T-helper 9 cell (primary cell): ENCODE measurements at places on chromosomes 2 and 18.

GRCh38 chr2:119480718-119481142 is 43.6 kb downstream of the SCTR start:
- no peak for DNase-seq

DNA sequence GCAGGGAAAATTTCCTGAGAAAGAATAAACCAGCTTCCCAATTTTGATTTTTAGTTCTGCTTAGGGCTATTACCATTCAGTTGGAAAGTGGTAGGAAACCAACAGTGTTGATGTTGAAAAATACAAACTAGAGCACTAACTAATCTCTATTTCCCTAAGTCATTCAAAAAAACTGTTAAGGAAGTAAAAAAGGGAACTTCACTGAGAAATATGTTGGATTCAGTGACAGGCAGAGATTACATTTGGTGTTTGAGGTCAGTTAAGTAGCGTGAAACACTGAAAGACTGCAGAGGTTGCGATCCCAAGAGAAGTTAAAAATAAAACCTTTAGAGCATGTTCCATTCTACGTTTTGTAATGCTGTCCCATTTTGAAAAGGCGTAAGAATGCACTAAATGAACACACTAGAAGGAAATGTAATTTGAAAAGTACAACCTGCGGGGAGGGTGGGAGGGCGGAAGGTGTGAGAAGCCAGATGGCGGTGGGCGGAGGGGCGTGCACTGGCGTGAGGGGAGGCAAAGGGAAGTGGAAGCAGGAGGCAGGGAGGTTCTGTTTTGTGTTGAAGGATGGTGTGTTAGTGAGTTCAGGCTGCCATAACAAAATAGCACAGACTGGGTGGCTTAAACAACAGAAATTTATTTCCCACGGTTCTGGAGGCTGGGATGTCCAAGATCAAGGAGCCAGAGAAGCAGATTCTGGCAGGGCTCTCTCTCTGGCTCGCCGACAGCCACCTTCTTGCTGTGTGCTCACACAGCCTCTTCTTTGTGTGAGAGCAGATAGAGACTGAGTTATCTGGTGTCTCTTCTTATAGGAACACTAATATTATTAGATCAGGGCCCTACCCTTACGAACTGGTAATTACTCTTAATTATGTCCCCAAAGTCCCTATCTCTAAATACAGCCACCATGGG is 94.3 kb upstream of the KCTD1 start:
- DNase-seq: no peak

DNA sequence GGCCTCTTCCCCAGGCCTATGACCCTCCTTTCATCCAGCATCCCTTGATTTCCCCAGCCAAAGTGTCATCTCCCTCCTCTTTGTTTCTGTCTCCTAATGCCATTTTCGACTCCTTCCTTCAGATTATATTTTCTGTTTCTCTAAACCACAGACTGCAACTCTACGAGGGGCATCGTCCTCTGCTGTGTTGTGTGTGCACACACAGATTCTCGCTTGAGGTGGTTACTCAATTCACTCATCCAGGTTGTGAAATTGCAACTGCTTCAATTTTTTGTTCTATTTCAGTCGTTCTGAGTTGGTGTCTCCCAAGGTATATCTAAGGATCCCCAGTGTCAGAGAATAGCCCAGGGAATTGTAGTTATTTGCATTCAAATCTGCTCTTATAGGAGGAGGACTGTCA is 113.5 kb upstream of the NDUFV2 start:
- DNase-seq: no peak

DNA sequence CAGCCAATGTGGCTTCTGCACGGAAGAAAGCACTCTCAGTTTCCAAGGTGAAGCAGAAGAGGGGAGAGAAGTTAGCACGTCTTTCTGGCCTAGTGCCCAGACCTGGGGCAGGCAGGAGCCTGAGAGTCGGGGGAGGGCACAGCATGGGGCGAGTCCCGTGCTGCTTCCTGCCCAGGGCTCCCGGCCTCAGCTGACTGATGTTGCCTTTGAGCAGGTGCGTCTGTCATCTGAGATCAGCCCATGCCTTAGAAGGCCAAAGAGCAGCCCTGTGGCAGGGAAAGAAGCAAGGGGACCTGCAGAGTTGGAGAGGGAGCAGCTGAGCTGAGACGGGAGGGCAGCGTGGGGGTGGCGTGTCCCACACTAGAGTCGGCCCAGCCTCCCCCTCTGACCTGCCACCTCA is 3.3 kb downstream of the KCNIP3 start:
- DNase-seq: no peak

DNA sequence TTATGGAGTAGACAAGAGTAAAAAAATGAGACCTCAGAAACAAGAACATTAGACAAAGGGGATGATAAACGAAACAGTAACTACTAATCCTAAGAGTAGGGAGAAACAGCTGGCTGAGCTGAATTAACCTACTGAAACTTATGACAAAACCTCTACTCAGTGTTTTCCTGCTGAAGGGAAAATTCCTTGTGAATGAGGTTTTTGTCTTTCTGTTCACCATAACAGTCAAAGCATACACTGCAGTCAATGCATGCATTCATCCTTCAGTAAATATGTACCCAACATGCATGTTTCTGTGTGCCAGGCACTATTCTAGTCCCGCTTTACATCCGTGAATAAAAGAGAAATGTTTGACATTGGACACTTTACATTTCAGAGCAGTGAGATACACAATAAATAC is 805.6 kb upstream of the KLHL29 start:
- no peak for DNase-seq

GRCh38 chr2:233223059-233223894 is 28.2 kb upstream of the ATG16L1 start:
- DNase-seq: no peak

DNA sequence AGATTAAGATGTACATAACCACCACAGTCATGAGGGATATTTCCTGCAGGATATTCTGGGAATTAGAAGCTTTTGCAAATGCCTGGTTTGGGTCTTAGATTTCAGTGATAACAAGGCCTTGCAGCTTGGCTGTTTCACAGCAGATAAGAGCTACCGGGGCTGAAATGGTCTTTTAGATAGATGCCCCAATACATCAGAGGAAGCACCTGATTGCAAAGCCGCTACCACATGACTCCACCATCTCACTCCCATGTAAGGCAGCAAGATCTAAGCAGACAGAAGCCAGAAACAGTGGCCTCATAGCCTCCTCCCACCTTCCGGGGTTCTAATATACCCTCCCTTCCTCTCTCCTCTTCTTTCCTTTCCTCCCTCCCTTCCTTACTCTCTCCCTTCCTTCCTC is 31.1 kb upstream of the EPG5 start:
- DNase-seq: no peak

DNA sequence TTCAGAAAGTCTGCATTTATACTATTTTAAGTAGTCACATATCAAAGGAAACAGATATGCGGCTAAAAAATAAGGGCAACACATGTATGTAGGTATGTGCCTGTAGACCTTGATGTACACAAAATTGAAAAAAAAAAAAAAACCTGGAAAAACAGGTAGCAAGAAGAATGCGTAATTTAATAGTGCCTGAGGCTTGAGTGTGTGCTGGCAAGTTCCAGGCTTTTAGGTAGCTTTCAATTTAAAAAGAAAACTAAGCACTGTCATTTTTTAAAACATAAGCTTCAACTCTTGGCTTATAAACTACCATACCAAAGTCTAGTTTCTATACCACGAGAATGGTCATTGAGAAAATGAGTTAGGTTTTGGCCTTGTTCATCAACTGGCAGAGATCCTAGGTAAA is 72.3 kb downstream of the OTX1 start:
- DNase-seq: no peak

GRCh38 chr2:160433466-160434140 is 60.0 kb downstream of the RBMS1 start:
- no peak for DNase-seq

DNA sequence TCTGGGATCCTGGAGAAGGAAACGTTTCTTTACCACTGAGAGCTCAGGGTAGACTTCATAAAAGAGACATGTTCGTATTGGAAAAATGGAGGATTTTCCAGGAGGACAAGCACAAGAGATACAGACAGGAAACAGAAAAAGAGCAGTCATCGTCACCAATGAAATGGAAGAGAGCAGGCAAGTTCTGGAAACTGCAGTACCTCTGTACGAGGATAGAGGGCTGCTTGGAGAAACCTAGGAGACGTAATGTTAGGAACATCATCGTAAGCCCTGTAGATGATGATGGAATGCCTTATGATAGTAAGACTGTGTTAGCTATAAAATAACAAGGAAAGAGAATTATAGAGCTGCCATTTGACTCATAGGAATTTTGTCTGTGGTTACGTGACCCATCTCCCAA is 121.1 kb upstream of the KLHL14 start:
- no peak for DNase-seq

DNA sequence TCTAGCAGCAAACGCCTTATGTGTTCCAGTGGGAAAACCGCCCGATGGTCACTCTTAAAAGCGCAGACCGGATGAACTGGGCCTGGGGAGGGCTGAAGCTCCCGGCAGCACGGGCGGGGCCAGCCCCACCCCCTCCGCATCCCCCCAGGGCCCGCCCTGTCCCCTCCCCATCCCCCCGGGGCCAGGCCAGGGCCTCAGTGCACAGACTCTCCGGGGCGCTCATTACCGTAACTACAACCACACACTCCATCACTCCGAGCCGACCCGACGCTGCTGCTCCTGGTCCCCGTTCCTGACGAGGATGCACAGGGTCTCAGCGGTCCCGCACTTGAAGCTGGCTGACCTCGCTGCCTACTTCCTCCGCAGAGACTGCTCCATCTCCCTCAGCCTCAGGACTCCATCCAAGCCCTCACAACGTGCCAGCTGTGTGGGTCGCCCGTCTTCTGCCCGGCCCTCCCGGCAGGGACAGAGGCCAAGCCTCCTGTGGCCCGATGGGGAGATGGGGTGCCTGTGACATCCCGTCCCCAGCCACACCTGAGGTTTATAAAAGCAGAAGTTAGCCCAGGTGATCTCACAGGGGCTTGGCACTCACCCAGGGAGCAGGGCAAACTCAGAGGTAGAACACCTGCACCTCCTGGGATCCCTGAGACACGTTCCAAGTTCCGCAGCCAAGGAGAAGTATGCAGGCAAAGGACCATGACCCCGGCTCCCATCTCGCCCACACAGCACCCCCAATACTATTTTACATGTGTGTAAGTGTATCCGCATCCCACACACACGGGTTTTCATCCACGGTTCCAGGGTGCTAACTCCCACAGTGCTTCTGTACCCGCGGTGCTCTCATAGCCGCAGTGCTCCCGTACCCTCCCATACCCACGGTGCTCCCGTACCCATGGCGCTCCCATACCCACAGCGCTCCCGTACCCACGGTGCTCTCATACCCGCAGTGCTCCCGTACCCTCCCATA is 36.0 kb downstream of the SLC66A2 start:
- DNase-seq: no peak

GRCh38 chr18:55878224-55878623 is 290.2 kb upstream of the TCF4 start:
- no peak for DNase-seq

DNA sequence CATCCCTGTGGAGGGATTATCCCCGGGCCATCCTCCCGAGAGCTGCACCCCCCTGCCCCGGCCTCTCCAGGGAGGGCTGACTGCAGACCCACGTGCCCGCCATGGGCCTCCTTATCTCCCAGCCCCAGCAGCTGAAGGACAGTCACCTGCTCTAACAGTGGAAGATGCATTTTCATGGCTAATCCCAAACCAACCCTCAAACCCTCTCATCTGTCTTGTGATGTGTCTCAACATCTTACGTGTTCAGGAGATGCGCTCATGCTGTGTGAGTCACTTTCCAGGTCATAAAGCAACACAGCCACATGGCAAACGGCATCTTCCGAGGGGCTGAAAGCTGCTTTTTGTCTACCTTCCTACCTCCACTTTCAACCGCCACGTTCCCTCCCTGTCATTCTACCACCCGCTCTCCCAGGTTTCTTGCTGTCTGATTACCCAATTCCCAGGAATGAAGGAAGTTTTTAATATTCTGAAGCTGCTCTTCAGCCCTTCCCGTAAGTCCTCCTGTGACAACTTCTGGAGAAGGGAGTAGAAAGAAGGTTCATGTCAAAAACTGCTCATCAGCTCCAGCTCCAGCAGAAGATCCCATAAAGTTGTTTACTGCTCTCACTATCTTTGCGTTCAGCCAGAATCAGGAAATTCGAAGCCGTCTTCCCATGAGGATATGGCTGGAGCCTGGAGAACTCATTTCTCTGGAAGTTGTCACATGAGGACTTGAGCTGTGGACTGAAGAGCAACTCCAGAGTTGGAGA is 54.5 kb downstream of the MBP start:
- DNase-seq: no peak

DNA sequence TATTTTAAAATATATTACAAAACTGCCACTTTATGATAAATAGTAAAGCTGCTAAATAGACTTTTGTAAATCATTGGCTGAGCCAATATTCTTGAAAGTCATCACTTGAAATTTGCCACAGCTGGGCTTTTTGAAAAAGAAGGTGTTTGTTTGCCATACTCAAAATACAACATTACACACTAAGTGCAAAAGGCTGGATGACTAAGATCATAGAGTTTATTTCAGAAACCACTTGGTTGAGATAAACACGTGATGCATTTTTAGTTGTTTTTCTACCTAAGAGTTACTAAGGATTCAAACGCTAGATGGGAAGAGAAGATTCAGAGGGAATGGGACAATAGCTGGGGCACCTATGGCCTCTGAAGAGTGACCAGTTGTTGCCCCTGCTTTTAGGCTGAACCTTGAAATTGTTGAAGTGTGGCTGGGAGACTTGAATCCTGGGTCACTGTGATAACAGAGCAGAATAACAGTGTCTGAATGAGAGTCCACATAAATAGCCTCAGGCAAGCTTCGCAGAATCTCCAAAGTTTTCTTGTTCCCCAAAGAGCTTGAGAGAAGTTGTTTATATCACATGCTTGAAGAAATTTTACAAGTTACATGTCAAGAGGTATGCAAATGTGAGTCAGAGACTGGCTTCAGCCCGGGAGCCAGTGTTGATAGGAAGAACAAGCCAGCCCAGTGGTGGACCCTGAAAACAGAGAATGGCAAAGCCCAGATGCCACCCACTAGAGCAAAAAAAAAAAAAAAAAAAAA is 409.8 kb downstream of the GPD2 start:
- DNase-seq: no peak

- no peak for DNase-seq
Observed at GRCh38 chr2:188280811-188281222, 10.9 kb upstream of the GULP1 start.

GRCh38 chr2:9678544-9678943 is 47.7 kb upstream of the YWHAQ start:
- no peak for DNase-seq

GRCh38 chr18:11750581-11751310 is 61.7 kb downstream of the GNAL start:
- DNase-seq: no peak

- no peak for DNase-seq
Observed at GRCh38 chr2:225233234-225233633, 166.3 kb upstream of the NYAP2 start.

DNA sequence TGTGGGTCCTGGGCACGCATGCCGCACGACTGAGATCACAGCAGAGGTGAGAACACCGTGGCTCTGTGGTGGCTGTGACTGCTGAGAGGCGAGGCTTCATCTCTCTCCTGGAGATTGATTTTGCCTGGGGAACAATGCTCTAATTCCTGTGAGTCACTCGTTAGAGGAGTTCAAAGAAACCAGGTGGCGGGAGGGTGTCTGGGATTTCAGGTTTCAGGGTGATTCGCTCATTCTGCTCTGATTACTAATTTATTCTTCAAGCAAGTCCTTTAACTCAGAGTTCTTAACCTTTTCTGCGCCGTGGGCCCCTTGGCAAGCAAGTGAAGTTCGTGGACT is 56.3 kb downstream of the GLI2 start:
- DNase-seq: no peak
